ENCODE measurements at places on chromosomes 3 and 15. TPM values are rescaled to one million over a fixed set of nuclear protein-coding genes. Genes with fewer than 3 reads are reported as not detected.
A peak's percentile ranks its signal among the peaks of the same experiment; 100 is the strongest.

SLC22A13 gene
- 3.5 TPM for total RNA-seq

CELSR3 gene
- 28.5 TPM for total RNA-seq

CD200 gene
- not detected for total RNA-seq

GABRR3 gene
- not detected for total RNA-seq

FES gene
- total RNA-seq, result 1.7 TPM

MYRIP gene
- total RNA-seq, result 5.6 TPM

GLDN gene
- not detected for total RNA-seq

C3orf18 gene
- total RNA-seq, result 3.1 TPM

PTX3 gene
- 1.8 TPM for total RNA-seq

PIGZ gene
- total RNA-seq, result 6.7 TPM

TM6SF1 gene
- total RNA-seq, result not detected

GRCh38 chr3:169990431-169990830 is 23.8 kb downstream of the SEC62 start:
- no peak for DNase-seq
- peaks cover 16% of the 10 kb centered on the region for H3K36me3 ChIP-seq
- H3K27ac ChIP-seq, result no peak overlapping the region
- H3K4me3 ChIP-seq, result no peak overlapping the region
- no peaks in the 10 kb centered on the region for H3K27me3 ChIP-seq
- no peaks in the 10 kb centered on the region for H3K4me1 ChIP-seq

GRCh38 chr15:55786341-55786740 is 43.4 kb upstream of the PRTG start:
- no peak for DNase-seq
- H3K27ac ChIP-seq, result no peak overlapping the region
- no peak overlapping the region for H3K4me3 ChIP-seq
- peaks cover 9% of the 10 kb centered on the region for H3K4me1 ChIP-seq
- H3K36me3 ChIP-seq, result no peaks in the 10 kb centered on the region
- H3K27me3 ChIP-seq, result peaks cover 13% of the 10 kb centered on the region

- H3K4me3 ChIP-seq, result no peak overlapping the region
- no peaks in the 10 kb centered on the region for H3K27me3 ChIP-seq
- DNase-seq, result no peak
- no peaks in the 10 kb centered on the region for H3K4me1 ChIP-seq
Measured at GRCh38 chr15:32668942-32669341, 27.4 kb downstream of the SCG5 start.

- no peak for DNase-seq
- H3K27me3 ChIP-seq, result no peaks in the 10 kb centered on the region
- no peak overlapping the region for H3K27ac ChIP-seq
- H3K4me3 ChIP-seq, result no peak overlapping the region
- H3K4me1 ChIP-seq, result no peaks in the 10 kb centered on the region
- H3K36me3 ChIP-seq, result no peaks in the 10 kb centered on the region
Measured at GRCh38 chr3:109874896-109875708, 537.8 kb upstream of the DPPA4 start.

DNA sequence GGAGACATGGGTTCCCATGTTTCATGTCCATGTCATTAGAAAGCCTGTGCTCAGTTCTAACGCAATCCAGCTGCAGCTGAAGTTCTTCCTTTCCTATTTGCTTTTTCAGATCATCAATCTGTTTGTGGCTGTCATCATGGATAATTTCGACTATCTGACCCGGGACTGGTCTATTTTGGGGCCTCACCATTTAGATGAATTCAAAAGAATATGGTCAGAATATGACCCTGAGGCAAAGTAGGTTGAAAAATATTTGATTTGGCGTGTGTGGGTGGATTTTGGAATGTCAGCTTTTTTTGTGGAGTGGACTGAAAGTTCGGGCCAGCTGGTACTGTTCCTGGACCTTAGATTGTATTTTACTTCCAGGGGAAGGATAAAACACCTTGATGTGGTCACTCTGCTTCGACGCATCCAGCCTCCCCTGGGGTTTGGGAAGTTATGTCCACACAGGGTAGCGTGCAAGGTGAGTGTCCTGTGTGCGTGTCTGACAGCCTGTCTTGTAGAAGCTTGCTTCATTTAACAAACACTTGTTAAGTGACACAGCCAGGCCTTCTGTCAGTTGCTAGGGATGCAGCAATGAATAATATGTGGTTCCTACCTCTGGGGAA is 69.6 kb downstream of the CHDH start:
- H3K4me3 ChIP-seq, result no peak overlapping the region
- no peaks in the 10 kb centered on the region for H3K4me1 ChIP-seq
- H3K27me3 ChIP-seq, result no peaks in the 10 kb centered on the region
- no peak overlapping the region for H3K27ac ChIP-seq
- DNase-seq, result no peak
- H3K36me3 ChIP-seq, result peaks cover 2% of the 10 kb centered on the region

DNA sequence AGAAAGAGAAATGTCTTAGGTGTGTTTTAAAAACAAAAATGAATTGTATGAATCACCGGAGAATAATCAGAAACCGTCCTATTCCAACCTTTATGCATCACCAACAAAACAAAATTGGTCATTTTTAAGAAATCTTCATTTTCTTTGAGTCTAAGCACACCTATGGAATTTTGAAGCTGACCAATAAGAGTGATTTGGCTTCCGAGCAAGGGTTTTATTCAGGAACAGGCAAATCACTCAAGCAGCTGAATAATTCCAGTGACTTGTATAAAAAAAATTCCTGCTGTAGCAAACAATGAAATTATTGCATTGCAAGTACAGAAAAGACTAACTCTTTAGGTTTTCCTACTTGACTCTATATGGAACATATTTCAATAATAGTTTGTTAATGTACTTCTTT is 83.8 kb upstream of the FNDC3B start:
- peaks cover 21% of the 10 kb centered on the region for H3K36me3 ChIP-seq
- no peak for DNase-seq
- no peaks in the 10 kb centered on the region for H3K27me3 ChIP-seq

DNA sequence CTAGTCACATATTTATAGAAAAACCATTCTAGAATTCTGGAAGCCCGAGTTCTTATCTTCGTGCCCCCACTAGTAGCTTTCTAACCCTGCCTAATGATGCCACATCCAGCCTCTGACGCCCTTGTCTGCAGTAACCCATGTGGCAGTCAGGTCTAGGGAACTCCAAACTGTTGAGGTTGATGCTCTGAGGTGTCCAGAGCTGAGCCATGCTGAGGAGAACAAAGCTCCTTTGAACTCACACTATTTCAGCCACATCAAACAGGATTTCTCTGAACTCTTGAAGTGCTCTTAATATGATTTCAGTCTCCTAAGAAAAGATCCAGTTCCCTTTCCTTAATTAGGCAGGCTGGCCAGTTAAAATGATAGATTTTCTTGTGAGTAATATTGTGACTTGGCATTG is 150.5 kb upstream of the ST8SIA2 start:
- no peak overlapping the region for H3K27ac ChIP-seq
- no peak overlapping the region for H3K4me3 ChIP-seq
- no peaks in the 10 kb centered on the region for H3K4me1 ChIP-seq
- DNase-seq, result no peak

DNA sequence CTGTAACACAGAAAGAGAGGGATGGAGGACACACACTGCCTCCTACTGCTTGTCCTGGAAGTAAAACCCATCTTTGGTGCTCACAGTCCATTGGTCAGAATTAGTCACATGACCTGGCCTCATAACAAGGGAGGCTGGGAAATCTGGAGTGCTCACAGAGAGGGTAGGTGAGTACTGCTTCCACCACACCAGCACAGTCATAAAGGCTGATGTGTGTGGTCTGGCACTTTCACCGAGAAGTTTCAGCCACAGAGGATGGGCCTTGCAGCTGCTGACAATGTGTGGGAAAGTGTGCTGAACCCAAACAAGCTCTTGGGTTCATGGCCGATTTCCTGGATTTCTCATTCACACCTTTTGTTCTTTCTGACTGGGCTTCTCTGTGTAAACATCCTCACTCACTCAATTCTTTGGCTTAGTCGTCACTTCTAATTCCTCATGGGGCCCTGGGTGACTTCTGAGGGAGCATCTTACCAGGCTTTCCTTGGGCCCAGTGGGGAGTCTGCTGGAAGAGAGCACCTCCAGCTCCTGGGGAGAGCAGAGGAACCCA is 100.7 kb downstream of the ASB7 start:
- H3K27ac ChIP-seq, result peak overlapping the region; percentile 3
- no peak overlapping the region for H3K4me3 ChIP-seq
- H3K4me1 ChIP-seq, result peaks cover 9% of the 10 kb centered on the region

DNA sequence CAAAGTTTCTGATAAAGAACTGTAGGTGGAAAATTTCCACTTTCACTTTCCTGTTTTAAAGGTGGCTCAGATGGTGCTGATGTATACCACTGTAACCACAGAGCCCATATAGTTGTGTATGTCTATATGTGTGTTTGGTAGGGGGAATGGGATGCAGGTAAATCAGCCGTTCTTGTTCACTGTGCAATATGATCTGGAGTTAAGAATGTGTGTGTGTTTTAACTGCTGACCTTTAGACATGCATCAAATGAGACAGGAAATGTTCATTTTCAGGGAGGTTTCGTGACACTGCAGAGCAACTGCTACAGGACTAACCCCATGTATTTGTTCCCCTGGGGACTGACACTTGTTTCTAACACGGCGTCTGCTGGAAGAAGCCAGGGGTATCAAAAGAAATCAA is 180.5 kb downstream of the TAFA4 start:
- H3K27me3 ChIP-seq, result no peaks in the 10 kb centered on the region
- H3K4me3 ChIP-seq, result no peak overlapping the region
- no peak for DNase-seq
- H3K27ac ChIP-seq, result no peak overlapping the region
- H3K36me3 ChIP-seq, result no peaks in the 10 kb centered on the region

DNA sequence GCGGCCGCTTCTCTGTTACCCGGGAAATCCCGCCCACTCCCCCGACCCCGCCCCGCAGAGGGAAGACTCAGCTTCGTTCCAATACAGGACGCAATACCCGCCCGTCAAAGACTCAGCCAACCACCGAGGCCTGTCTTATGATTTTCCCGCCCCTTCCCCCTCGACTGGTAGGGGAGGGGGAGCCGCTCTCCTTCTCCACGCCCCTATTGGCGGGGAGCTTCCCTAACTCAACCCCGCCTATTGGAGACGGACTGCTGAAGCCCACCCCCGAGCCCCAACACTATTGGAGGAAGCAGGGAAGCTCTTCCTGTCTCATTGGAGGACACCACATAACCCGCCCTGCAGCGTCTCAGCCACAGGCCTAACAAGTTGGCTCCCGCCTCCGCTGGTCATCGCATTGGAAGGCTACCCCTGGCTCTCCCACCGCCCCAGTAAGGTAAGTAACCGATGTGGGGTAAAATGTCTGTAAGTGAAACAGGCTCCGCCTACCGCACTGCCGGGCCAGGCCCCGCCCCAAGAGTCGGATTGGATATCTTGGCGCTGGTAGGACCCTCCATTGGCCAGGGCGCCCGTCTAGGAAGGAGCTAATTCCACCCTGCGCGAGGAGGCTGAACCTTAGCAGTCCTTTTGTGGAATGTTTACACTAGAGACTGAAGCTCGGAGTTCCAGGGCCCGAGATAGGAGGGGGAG is at the start of gene SIN3A:
TSS of gene SIN3A (minus strand) at position 17 of the 690 bp plus-strand sequence. CDS start 21,315 bp downstream, outside the sequence.
- H3K27me3 ChIP-seq, result no peaks in the 10 kb centered on the region
- H3K27ac ChIP-seq, result peak within 1 kb of the TSS; percentile 89
- peak within 1 kb of the TSS; percentile 99 for H3K4me3 ChIP-seq

- no peak overlapping the region for H3K27ac ChIP-seq
- H3K4me3 ChIP-seq, result no peak overlapping the region
- no peak for DNase-seq
- peaks cover 26% of the 10 kb centered on the region for H3K4me1 ChIP-seq
- peaks cover 40% of the 10 kb centered on the region for H3K36me3 ChIP-seq
- H3K27me3 ChIP-seq, result no peaks in the 10 kb centered on the region
Measured at GRCh38 chr3:136891934-136892855, 30.2 kb downstream of the NCK1 start.

GRCh38 chr15:93345981-93346380 is 257.0 kb upstream of the RGMA start:
- H3K27me3 ChIP-seq, result peaks cover 70% of the 10 kb centered on the region
- DNase-seq, result no peak
- H3K4me1 ChIP-seq, result no peaks in the 10 kb centered on the region
- H3K27ac ChIP-seq, result no peak overlapping the region

GRCh38 chr3:189613122-189613521 is 18.1 kb upstream of the TP63 start:
- DNase-seq, result no peak
- no peaks in the 10 kb centered on the region for H3K27me3 ChIP-seq
- no peak overlapping the region for H3K4me3 ChIP-seq

DNA sequence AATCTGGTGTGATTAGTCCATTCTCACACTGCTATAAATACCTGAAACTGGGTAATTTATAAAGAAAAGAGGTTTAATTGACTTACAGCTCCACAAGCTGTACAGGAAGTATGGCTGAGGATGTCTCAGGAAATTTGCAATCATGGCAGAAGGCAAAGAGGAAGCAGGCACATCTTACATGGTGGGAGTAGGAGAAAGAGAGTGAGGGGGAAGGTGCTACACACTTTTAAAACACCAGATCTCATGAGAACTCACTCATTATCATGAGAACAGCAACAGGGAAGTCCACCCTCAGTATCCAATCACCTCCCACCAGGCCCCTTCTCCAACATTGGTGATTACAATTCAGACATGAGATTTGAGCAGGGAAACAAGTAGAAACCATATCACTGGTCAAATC is 24.0 kb upstream of the ACP3 start:
- peaks cover 48% of the 10 kb centered on the region for H3K4me1 ChIP-seq
- H3K27me3 ChIP-seq, result no peaks in the 10 kb centered on the region
- H3K27ac ChIP-seq, result no peak overlapping the region
- no peak for DNase-seq
- H3K4me3 ChIP-seq, result no peak overlapping the region

DNA sequence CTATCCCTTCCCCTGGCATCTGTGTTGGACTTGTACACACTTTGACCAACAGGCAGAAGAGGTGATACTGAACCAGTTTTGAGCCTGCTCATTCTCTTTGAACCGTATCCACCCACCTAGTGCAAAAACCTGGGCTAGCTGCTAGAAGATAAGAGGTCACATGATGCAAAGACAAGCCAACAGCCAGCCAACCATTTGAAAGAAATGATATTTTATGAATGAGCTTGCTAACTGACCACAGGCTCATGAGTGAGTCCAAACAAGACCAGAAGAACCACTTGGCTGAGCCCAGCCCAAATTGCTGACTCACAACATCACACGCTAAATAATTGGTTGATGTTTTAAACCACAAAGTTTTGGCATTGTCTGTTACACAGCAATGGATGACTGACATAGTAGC is 74.0 kb upstream of the CTNNB1 start:
- H3K27me3 ChIP-seq, result peaks cover 40% of the 10 kb centered on the region
- H3K4me3 ChIP-seq, result no peak overlapping the region
- no peak overlapping the region for H3K27ac ChIP-seq
- no peak for DNase-seq
- no peaks in the 10 kb centered on the region for H3K4me1 ChIP-seq

GRCh38 chr3:182636646-182637045 is 156.7 kb upstream of the ATP11B start:
- no peaks in the 10 kb centered on the region for H3K27me3 ChIP-seq
- DNase-seq, result no peak
- no peak overlapping the region for H3K27ac ChIP-seq

- peaks cover 45% of the 10 kb centered on the region for H3K36me3 ChIP-seq
- no peak within 1 kb of the TSS for H3K27ac ChIP-seq
- DNase-seq, result peak; percentile 58
- peak within 1 kb of the TSS; percentile 49 for H3K4me3 ChIP-seq
- H3K4me1 ChIP-seq, result peaks cover 7% of the 10 kb centered on the region
Measured at GRCh38 chr3:52245322-52246263, at the start of gene PPM1M. Gene PPM1M (plus strand): TSS chr3:52245759. CDS start chr3:52245825, 66 bp downstream.

- no peaks in the 10 kb centered on the region for H3K27me3 ChIP-seq
- DNase-seq, result no peak
- no peak overlapping the region for H3K4me3 ChIP-seq
- H3K27ac ChIP-seq, result peak overlapping the region; percentile 11
- no peaks in the 10 kb centered on the region for H3K36me3 ChIP-seq
- H3K4me1 ChIP-seq, result peaks cover 16% of the 10 kb centered on the region
Measured at GRCh38 chr3:191958980-191959671, 498.2 kb downstream of the PYDC2 start.

GRCh38 chr3:87009271-87009670 is 18.3 kb upstream of the VGLL3 start:
- H3K4me1 ChIP-seq, result no peaks in the 10 kb centered on the region
- no peaks in the 10 kb centered on the region for H3K36me3 ChIP-seq
- no peak for DNase-seq

Data from Calu3 (cell line).